Naive thymus-derived CD4-positive, alpha-beta T cell (primary cell): ENCODE measurements at places on chromosomes 5 and 9.

- DNase-seq = no peak
Observed at GRCh38 chr5:97297063-97297703, 114.1 kb upstream of the RIOK2 start.

- DNase-seq = no peak
Observed at GRCh38 chr9:106883626-106884190, 20.7 kb downstream of the ZNF462 start.

DNA sequence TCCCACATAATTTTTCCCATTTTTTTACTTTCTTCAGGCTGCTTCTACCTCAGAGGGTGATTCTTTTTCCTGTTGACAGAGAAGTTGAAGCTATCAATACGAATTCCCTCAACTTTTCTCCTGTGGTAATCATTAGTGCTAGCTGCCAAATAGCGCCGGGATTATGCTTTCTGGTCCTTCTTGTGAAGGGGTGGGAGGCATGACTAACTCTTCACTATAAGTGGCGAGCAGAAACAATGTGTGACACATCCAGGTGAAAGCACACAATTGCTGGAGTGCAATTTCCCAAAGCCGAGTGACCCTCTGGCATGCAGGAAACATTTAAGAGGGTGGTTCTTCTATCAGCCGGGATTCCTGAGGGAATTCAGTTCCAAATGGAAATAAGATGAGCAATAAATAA, 56.0 kb downstream of the TRPC7 start:
- DNase-seq = no peak

GRCh38 chr5:173188280-173188679, 43.9 kb downstream of the BNIP1 start:
- DNase-seq = no peak

DNA sequence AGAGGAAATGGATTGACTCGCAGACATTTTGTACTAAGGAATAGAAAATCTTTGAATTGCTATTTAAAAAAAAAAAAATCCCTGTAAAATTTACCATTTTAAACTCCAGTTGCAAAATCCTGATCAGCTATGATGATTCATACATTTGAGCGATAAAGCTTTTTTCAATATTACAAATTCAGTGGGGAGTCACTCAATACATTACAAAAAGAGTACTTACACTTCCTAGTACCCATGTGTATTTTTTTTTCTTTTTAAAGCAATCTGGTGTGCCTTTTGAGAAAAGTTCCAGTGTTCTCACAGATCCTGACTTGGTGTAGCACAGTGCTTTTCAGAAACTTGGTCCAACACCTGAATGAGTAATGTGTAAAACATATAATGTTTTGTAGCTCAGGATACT, 54.3 kb downstream of the PIK3R1 start:
- DNase-seq = no peak

DNA sequence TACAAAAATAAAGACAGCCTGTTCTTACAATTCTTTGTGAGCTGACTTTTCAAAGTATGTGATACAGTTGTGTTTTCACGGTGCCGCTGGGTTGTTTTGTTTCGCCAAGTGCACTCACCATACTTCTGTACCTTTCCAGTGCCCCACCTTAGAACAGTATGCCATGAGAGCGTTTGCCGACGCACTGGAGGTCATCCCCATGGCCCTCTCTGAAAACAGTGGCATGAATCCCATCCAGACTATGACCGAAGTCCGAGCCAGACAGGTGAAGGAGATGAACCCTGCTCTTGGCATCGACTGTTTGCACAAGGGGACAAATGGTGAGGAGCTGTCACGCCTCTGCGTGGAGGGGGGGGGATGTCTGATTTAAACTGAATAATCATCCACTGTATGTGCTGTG, 12.9 kb downstream of the CCT5 start:
- DNase-seq = no peak

- DNase-seq = no peak
Observed at GRCh38 chr5:140267559-140268018, 35.3 kb downstream of the PFDN1 start.

- no peak for DNase-seq
Observed at GRCh38 chr5:34586117-34586885, 69.8 kb upstream of the RAI14 start.

DNA sequence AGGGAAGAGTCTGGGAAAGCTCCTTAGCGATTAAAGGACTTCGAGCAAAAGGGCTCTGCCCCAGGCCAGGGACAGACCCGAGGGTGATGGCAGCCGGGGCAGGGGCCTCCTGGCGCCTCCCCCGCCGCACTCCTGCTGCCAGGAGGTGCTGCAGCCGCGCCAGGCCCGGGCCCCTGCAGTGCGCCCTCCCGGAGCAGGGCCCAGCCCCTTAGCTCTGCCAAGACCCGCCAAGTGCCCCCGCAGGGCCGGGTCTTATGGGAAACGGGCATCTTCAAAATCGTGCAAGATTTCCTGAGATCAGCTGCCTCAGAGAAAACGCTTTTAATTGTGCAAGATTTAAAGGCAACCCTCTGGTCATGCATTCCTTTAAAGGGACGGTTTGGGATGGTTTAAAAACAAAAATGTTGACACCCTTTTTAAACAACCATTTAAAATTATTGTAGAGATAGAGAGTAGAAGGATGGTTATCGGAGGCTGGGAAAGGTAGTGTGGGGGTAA, 52.4 kb downstream of the CDC14B start:
- no peak for DNase-seq

GRCh38 chr9:35732800-35733541, 505 bp downstream of the CREB3 start:
- no peak for DNase-seq

DNA sequence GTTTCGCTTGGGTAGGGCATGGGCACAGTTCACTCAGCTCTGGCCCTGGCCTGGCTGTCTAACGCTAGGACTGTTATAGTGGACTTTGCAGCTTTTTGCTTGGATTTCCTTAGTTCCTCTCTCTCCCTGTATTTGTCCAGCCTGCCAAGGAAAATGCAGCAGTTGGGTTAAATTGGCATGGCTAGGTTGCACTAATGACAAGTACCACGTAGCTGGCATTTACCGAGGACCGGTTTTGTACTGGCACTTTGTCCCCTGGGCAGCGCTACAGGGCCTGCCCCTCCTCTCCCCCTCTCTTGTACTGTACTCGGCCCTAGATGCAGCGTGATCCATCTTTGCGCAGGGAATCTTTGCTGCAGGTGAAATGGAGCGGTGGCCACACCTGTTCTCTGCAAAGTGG, 2.4 kb downstream of the WDR5 start:
- DNase-seq = no peak

DNA sequence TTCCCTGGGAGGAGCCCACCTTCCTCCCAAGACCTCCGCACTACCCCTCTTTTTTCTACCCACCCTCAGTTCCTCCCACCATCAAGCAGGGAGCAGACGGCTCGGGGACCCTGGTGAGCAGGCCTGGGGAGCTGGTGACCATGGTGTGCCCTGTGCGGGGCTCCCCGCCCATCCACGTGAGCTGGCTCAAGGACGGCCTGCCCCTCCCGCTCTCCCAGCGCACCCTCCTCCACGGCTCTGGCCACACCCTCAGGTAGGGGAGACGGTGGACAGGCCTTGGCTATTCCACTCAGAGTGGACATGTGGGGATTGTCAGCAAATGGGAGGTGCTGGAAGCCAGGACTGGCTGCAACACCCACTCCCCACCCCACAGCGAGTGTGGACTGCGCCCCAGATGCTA, 52.9 kb upstream of the ASS1 start:
- no peak for DNase-seq

DNA sequence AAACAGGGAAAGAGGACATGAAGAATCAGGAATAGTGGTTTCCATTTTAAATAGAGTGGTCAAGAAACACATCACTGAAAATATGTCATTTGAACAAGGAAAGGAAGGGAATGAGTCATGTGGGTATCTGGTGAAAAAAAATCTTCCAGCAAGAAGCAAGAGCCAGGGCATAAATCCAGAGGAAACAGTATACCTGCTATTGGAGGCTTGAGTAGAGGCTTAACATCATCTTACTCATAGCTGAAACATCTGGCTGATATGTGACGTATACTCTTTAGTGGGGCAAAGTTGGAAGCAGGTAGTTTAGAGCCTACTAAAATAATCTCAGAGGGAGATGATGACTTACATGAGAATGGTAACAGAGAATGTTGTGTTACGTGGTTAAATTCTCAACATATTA, 517.2 kb downstream of the CAAP1 start:
- no peak for DNase-seq

DNA sequence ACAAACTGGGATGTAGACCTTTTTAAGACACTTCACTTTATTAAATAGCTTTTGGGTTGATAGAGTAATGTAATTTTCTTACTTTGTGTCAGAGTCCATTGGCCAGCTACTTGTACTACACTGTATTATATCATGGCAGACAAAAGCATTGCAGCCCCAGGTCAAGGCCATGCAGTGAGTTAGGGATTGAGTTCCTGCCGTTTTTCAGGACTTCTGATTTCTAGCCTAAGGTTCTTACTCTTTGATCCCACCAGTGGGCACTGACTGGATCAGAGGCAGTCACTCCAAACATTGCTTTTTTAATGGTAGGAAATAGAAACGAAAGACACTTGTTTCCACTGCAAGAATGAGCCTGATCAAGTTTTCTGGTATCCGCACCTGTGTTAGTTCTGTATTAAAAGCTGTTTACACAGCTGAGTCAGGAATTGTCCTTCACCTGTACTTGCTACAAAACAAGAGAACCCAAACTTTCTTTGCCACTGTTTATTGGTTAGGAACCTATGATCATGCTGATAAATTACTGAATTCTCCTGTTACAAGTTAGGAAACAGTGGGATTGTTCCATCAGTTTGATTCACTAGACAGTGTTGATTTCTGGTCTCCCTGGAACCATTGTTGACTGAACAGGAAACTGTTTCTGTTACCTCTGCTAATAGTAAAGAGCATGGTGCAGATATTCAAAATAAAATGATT, 22.1 kb downstream of the LRRC70 start:
- no peak for DNase-seq

DNA sequence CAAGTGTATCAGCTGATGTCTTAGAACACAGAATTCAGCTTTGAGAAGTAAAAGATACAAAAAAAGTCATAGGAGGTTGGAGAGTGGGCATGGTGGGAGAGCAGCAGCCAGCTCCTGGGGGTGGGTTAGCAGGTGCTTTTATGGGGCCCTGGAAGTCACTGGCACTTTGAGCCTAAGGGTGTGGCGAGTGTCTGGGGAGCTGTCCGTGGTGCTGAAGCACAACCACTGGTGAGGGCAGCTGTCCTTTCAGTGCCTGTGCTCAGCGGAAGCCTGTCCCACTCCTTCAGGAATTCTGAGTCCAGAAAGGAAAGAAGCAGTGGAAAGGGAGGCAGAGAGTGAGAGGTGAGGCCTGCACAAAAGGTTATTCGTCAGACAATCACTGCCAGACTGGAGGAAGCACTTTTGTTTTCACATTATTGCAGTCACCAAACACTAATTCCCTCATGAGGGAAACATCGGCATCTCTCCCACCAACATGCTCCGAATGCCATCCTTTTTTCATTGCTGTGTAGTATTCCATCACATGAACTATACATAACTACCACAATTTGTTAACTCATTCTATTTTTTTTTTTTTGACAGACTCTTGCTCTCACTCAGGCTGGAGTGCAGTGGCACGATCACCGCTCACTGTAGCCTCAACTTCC, 59.4 kb upstream of the RAPGEF1 start:
- peak; percentile 33 for DNase-seq

DNA sequence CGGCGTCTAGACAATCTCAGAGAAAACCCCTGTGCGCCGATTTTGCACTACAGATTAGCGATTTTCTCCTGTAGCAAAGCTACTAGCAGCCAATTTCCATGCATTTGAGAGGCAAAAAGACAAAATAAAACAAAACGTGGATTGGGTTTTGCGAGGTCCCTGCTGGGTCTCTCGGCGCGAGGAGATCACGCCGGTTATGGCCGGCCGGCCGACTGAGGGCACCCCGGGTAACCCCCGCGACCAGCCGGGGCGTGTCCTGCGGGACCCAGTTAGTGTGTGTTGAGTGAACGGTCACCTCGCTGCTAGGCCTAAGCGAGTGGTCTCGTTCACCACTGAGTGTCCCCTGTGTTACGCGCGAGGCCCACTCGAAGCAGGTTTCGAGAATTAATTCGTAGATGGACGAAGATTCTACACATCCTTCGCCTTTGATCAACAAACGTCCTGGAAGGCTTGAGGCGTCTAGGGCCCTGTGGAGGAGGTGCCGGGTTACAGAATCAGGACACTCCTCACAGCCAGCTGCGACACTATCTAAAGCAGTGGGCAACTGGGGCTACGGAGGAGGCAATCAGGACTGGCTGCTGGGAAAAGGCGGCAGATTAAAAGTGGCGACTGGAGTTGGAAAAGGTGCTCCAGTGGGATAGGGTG, 764 bp upstream of the VDAC1 start:
- DNase-seq = no peak

DNA sequence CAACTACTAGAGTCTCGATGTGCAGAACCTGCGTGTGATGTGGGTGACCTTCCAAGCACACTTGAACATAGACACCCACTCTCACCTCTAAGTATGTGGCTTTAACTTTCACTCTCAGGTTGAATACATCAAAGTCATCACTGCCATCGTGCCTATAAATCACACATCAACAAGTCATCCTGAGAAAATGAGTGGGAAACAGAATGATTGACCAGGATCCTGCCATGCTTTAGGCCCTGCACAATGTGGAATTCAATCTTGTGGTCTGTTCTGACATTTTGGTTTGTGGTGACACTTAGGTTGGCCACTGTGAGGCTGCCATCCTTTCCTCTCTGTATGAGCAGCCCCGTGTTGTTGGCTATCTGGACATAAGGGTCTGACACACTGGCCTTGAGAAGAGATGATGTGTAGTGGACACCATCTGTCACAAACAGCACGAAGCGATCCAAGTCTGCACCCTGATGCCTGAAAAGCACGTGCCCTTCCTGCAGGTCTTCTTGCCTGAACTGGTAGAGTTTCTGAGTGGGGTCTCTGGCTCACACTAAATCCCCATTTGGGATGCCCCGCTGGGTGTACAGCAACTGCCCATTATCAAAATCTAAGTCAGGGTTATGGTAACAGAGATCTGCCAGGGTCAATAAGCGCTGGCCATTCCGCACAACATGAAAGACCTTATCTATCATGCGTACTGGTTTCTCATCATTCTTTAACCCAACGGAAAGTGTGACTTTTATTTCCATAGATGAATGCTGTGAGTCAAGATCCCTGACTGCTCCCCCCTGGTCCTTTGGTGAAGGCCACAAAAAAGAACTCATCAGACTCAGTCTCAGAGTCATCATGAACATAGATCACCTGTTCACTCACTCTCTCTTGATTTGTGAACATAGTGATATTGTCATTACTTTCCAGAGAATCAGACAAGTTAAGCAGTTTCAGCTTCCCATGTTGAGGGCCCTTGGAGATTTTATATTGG, 116.6 kb downstream of the ESM1 start:
- DNase-seq = no peak

GRCh38 chr5:52624291-52624690, 163.4 kb upstream of the ITGA1 start:
- no peak for DNase-seq

DNA sequence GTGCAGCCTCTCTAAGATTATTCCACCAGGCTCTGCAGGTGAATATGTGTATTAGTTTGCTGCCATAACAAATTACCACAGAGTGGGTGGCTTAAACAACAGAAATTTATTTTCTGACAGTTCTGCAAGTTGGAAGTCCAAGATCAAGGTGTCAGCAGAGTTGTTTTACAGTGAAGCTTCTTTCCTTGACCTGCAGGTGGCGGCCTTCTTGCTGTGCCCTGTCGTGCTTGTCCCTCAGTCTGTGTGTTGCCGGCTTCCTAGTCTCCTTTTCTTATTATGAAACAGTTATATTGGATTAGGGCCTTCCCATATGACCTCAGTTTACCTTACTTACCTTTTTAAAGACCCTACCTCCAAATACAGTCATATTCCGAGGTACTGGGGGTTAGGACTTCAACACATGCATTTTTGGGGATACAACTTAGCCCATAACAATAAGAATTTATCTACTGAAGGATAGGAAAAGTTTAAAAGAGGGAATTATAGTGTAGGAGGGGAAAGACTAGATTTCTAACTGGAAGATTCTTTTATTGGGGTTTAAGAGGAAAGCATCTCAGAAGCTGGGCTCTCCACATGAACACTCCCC, 97.4 kb downstream of the OSTF1 start:
- DNase-seq = peak; percentile 32
